A673 (cell line): ENCODE measurements at places on chromosomes 12 and 14.

DNA sequence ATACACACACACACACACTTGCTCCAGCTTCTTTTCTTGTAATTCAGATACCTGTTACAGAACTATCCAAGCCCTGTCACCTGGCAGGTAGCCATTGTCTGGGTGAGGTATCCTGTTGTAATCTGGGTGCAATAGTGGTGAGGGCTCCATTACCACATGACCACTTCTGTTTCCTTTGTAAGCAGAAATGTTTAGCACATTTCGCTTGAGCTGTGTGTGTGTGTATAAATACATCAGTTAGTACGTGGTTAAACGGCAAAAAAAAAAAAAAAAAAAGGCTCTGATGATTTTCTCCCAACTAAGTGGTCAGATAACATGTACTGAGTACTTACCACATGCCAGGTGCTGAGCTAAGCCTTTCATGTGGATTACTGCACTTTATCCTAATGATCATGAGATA lies 129.3 kb upstream of the SSTR1 start:
- no peak for DNase-seq

GRCh38 chr12:113049976-113050742 lies 6.4 kb upstream of the DTX1 start:
- no peak for DNase-seq

DNA sequence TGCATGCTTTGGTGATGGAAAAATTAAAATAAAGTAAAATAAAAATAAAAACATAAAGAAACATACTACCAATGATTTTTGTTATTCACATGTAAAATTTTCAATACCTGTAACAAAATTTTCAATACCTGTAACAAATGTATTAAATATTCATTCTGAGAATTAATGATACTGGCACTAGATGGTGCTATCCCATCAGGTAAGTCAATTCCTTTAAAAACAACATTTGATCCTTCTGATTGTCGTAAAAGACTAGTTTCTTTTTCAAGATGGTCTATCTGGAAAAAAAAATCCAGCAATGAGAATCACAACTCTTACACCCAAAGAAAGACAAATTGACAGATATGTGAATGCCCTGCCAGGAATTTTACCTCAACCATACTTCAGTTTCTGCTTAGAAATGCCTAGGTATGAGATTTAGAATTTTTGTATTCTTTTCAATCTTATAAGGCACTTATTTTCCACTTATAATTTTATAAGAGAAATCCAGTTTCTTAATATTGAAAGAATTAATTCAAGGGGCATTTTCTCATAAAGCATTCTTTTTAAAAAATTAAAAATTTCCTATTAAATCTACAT lies 30.7 kb downstream of the CEP290 start:
- DNase-seq: peak; percentile 49

DNA sequence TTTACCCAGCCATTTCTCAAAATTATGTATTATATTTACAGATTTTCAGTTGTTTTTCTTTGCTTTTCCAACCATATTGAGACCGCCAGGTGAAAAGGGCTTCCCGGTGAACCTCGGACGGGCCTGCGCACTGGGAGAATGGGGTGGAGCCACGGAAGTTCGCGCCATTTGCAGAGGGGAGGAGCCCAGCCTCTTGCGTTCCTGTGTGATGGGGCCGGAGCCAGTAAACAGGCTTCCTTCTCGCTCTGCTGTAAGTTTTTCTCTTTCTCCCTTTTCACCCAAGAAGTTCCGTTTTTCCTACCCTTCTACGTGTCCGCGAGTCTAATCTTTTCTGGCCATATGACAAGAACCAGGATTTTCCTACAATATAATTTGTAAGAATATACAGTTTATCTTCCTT lies 1108.8 kb upstream of the SEL1L start:
- DNase-seq: no peak

DNA sequence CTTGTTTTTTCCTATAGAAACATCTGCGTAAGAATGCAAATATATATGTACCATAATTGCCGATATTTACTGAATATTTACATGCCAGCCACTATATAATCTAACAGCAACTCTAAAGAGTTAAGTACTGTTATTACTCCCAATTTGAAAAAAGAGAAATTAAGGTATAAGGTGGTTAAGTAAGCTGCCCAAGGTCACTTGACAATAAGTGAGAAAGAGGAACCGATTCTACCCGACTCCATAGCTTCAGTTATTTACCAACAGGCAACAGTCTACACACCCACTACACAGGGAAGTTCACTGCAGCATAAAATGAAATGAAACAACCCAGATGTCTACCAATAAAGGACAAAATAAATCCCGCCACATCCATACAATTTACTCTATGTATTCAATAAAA lies 1.1 kb downstream of the MIS18BP1 start:
- peak; percentile 25 for DNase-seq

DNA sequence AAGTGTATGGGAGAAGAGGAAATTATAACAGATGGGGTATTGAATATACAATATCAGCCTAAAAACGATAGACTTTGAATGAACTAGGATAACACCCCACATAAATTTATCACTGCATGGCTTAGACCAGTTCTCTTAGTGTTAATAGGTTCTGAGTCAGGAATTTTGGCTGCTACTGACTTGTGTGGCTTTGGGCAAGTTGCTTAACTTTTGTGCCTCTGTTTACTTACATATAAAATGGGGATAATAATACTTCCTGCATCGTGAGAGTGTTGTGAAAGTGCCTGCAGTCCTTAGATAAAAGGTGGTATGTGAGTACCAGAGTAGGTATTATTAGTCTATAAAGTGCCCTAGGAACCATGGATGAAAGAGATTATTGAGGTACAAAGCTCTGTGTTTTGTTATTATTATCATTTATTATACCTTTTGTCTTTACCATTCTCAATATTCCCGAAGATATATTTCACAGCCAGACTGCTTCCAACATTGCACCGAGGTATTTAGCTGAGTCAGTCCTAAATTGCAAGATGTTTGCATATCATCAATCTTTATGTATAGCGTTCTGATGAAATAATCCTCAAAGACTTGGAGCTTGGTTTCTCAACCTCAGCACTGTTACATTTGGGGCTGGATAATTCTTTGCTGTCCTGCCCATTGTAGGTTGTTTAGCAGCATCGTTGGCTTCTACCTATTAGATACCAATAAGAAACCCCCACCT lies 2.3 kb upstream of the PAWR start:
- peak; percentile 4 for DNase-seq
